ENCODE measurements at places on chromosomes 4 and X.
A peak's percentile ranks its signal among the peaks of the same experiment; 100 is the strongest.

DNA sequence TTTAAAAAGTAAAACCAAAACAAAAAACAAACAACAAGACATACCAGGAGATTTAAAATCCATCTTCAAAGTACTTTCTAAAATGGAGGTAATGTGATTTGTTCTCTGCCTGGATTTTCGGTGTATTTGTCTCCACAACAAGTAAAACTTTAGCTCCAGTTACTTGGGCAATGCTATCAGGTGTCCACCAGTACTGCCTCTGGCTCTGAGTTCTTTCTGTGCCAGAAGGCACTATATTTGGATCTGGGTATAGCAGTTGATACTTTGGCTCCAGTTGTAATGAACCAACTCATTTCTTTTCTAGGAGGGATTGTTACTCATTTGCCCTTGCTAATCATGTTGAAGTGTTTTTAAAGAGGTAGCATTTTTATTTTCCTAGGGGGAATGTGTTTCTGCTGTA lies 9.5 kb upstream of the PDLIM5 start:
- DNase-seq = no peak

- no peak for DNase-seq
Measured at GRCh38 chr4:44221407-44221806, 227.2 kb downstream of the KCTD8 start.

DNA sequence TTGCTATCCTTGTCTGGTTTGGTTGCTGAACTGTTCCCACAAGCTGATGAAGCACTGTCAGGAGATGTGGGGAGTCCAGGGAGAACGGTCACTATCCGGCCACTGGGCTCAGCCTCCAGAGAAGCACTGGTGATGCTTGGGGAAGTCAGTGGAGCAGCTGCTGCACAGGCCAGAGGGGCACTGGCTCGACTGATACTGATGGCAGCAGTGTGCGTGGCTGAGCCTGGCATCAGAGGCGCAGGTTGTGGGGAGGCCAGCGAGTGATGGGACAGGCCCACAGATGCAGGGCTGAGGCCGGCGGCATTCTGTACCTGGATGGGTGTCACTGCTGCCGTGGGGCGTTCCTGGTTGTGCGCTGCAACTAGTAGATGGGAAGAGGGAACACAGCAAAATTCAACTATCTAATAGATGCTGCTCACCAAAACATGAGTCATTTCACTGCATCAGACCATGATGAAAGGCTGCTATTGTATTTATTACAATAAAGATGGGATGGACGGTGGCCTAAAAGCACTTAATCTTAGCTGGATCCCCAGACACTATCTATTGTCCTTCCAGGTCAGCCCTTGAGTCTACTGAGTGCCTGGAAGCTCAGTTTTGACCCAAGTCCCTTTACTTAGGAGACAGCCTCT lies 106.3 kb upstream of the CBR4 start:
- DNase-seq = no peak

GRCh38 chrX:90026730-90027129 lies 105.0 kb downstream of the TGIF2LX start:
- DNase-seq = no peak

DNA sequence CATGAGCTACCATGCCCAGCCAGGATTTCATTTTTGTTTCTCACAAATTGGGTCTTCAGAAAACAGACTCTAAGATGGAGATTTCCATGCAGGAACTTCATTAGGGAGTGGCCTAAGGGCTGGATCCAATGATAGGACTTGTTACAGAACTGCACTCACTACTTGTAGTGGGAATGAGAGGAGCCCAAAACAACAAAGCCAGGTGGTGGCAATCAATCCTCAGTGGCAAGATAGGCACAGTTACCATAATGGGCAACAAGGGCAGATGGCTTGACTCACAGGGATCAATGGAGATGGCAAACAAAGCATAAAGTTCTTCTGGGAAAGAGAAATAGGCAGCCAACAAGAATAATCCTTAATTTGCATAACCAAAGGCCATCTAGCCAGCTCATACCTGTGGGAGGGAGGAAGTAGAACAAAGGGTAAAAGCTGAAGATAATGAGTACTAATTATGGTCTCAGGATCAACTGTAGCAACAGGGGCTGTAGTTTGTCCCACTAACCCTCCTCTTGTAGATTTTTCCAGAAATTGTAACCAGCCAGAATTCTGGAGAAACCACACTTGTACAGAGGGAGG lies 72.8 kb upstream of the MAPK10 start:
- DNase-seq = no peak

DNA sequence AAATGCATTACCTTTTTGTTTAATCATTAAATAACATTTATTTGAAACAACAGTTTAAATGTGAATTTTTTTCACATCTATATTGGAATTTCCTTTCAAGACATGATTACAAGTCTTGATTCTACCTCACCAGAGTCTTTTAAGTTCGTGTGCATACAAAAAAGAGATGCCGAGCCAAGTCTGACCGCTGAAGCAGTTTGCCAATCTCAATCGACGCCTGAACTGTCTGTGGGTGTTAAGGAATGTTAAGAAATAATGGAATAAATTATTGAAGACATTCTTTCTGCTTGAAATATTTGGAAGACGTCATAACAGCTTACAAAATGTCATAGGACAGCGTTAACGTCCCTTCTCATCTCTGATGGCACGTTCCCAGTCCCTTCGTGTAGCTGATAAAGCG lies 27.9 kb upstream of the TNIP3 start:
- no peak for DNase-seq

GRCh38 chrX:138463476-138463875 lies 248.0 kb downstream of the FGF13 start:
- no peak for DNase-seq

DNA sequence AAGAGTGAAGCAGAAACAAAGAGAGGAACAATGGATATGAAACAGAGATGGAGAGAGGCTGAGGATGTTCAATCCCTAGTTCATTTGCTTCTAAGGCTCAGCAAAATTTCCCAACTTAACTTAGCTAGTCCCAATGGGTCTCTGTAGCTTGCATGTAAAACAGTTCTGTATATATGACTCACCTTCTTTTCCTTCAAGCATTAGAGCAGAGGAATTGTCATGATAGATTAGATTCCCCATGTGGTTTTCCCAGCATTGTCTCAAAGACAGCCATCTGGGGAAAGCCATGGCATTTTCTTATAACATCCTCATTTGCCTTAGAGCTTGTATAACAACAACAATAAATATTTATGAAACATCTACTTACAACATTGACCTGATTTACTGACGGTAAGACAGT lies 93.9 kb upstream of the GATB start:
- no peak for DNase-seq

- DNase-seq = no peak
Measured at GRCh38 chr4:71389149-71389827, 50.5 kb downstream of the SLC4A4 start.

- DNase-seq = no peak
Measured at GRCh38 chrX:128106630-128107029, 54.4 kb upstream of the ACTRT1 start.

DNA sequence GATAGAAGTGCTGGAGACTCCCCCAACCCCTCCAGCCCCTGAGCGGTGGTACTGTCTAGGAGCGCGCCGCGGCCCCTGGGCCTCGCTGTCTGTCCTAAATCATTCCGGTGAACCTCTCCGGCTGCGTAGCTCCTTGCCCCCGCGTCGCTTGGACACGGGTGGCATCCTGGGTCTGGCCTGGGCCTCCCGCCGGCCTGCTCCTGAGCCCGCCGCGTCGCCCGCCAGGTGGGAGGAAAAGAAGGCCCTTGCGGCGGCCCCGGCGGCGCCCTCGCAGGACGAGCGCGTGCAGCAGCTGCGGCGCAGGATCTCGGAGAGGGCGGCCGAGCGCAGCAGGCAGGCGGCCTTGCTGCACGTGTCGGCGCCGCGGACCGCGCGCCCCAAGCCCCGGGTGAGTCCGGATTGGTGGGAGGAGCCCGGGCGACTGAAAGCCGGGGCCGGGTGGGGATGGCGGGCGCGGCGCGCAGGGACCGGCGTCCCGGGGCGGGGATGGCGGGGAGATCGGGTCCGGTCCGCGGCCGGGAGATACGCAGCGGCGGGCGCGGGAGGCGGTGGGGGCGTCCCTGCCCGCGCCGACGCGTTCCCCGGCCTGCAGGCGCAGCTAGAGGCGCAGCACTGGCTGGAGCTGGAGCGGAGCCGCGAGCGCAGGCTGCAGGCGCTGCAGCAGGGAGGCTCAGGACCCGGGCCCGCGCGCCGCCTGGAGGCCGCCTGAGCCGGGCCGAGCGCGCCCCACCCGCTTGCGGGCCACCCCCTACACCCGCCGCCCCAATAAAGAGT lies 6.5 kb upstream of the RNF4 start:
- DNase-seq = peak; percentile 59

DNA sequence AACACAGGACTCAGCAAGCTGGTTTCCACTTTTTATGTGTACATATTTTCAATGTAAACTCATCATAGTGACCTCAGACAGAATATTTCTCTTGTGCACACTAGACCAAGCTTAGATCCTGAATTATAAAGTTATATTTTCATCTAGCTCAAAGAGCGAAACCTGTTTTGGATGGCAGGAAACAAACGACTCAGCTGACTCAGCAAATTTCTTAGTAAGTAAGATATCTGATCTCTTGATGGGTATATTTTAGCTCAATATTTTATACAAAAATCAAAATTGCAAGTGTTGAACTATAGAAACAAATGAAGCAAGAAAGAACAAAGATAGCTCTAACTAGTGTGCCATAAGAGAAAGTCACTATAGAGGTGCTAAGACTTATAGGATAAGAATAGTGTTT lies 1114.5 kb downstream of the STPG2 start:
- DNase-seq = no peak

DNA sequence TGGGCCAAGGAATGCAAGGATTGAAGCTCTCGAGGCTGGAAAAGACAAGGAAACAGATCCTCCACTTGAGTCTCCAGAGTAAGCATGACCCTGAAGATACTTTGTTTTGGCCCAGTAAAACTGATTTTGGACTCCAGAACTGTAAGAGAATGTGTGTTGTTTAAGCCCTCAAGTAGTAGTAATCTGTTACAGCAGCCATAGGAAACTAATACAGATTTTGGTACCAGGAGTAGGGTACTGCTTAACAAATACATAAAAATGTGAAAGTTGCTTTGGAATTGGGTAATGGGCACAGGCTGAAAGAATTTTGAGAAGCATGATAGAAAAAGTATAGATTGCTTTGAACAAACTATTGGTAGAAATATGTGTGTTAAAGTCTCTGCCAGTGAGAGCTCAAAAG lies 17.4 kb upstream of the FRAS1 start:
- no peak for DNase-seq

DNA sequence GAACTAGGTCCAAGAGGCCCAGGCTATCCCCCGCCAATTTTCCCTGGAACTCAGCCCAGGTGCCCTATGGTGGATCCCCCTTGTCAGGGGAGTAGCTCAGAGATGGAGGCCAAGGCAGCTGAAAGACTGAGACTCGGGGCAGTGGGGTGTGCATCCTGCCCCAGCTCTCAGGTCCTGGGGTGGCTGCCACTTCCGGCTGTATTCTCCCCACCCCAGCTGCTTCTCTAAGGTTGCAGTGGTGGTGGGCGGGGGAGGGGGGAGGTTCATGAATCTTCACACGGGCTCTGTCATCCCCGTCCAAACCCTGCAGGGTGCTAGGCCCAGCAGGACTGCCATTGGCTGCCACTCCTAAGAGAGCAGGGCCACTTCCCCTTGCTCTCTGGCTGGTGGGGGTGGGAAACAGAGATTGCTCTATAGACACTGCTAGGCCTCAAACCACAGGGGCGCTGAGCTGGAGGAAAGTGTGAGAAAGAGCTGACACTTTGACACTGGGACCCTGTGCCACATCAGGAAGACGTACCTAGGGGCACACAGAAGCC lies 1.5 kb downstream of the SASH3 start:
- peak; percentile 61 for DNase-seq

- DNase-seq = no peak
Measured at GRCh38 chr4:177116161-177116560, 193.5 kb upstream of the NEIL3 start.

DNA sequence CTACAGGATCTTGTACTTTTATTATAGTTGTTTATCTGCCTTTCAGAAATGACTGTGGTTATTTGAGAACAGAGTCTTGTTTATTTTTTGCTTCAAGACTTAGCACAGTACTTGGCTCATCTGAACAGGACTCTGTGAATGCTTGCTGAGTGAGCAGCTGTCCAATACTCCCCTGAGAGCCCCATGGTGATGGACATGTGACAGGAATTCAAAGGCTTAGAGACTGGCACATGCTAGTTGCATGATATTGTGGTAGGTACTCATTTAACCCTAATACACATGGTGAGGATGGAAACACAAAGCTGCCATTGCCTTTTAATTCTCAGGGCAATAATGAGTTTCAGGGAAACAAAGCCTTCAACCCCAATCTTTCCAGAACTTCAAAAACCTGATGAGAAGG lies 97.3 kb downstream of the GEMIN8 start:
- DNase-seq = no peak

- DNase-seq = no peak
Measured at GRCh38 chrX:71487814-71488213, 45.1 kb upstream of the OGT start.

- DNase-seq = no peak
Measured at GRCh38 chr4:152949930-152950329, 13.8 kb downstream of the FHDC1 start.

- DNase-seq = no peak
Measured at GRCh38 chr4:13289391-13289790, 194.7 kb downstream of the RAB28 start.

DNA sequence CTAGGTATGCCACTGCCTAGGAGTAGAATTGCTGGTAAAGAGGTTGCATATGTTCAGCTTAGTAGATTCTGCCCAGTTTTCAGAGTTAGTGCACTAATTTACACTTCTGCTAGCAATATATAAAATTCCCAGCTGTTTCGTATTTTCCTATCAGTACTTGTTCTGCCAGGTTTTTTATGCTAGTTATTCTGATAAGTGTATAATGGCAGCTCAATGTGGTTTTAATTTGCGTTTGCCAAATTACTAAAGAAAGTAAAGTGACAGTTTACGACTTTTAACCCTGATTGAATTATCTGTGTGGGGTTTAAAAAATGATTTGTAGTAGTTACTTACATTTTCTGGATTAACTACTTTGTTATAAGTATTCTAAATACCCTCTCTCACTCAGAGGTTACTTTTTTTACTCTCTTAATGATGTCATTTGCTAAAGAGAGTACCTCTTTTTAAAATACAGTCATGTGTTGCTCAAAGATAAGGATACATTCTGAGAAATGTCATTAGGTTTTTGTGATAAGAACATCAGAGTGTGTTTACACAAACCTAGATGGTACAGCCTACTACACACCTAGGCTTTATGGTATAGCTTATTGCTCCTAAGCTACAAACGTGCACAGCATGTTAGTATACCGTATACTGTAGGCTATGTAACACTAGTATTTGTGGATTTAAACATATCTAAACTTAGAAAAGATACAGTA lies 363.2 kb downstream of the IL15 start:
- no peak for DNase-seq

- DNase-seq = no peak
Measured at GRCh38 chr4:173415092-173415491, 16.2 kb upstream of the SCRG1 start.

DNA sequence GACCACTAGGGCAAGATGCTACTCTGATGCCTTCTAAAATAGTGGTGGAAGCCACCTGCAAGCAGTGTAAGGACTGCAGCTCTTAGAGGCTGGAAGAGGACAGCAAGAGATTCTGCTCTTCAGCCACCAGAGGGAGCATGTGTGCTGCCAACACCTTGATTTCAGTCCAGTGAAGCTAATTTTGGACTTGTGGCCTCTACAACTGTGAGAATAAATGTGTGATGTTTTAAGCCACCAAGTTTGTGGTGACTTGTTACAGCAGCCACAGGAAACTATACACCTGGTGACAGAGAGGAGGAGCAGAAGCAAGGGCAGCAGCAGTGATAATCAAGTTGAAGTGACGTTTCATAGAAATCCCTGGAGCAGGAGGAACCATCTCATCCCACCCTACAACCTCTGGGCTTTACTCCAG lies 55.9 kb downstream of the FGFBP1 start:
- peak; percentile 5 for DNase-seq

All from stimulated activated CD4-positive, alpha-beta T cell treated with anti-CD3 and anti-CD28 coated beads, Interleukin-4, amount 100 ng/mL, for 48 hours (primary cell).